Endodermal cell (in vitro differentiated cells): ENCODE measurements at places on chromosomes 13 and 19. TPM values are rescaled to one million over a fixed set of nuclear protein-coding genes. Genes with fewer than 3 reads are reported as not detected.
A peak's percentile ranks its signal among the peaks of the same experiment; 100 is the strongest.

Gene IGFLR1
- 4.2 and 4.6 TPM in 2 replicates for total RNA-seq

Gene SAMD1
- 126 to 141 TPM (median 126 TPM) in 3 replicates for total RNA-seq

Gene SLC15A1
- 0.53 to 1.5 TPM (median 0.74 TPM) in 3 replicates for total RNA-seq

Gene RNF113B
- total RNA-seq = not detected in 2 replicates

Gene SUCLA2
- total RNA-seq = 75.3 and 79.0 TPM in 2 replicates

Gene PIBF1
- 14.8 and 25.6 TPM in 2 replicates for total RNA-seq

Gene SHC2
- 53.7 to 57.5 TPM (median 56.5 TPM) in 3 replicates for total RNA-seq

Gene MIDN
- total RNA-seq = 185 and 188 TPM in 2 replicates

Gene CPB2
- not detected in 3 replicates for total RNA-seq

- DNase-seq = no peak
- H3K36me3 ChIP-seq = no peaks in the 10 kb centered on the region
- H3K27me3 ChIP-seq = no peaks in the 10 kb centered on the region
- no peak overlapping the region for H3K27ac ChIP-seq
- H3K4me1 ChIP-seq = no peaks in the 10 kb centered on the region
- no peak overlapping the region for H3K4me3 ChIP-seq
Measured at GRCh38 chr13:28467034-28467433, 27.9 kb downstream of the FLT1 start.

DNA sequence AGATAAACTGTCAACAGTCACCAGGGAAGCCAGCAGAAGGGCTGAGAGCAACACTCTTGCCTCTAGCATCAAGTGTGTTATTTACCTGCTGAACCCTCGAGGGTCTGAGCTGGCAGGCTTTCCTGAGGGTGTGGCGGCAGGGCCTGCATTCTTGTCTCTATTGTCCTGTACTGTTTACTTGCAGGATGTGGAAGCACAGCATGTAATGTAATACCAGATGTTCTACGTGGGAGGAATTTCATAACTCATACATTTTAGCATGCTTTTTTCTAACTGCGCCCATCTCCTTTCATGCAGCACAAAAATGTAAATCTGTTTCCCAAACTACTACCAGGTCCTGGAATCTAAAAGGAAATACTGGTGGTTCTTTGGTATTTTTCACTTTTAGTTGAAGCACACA lies 153.1 kb downstream of the RGCC start:
- no peaks in the 10 kb centered on the region for H3K27me3 ChIP-seq
- no peak overlapping the region for H3K27ac ChIP-seq
- peaks cover 4% of the 10 kb centered on the region for H3K4me1 ChIP-seq

DNA sequence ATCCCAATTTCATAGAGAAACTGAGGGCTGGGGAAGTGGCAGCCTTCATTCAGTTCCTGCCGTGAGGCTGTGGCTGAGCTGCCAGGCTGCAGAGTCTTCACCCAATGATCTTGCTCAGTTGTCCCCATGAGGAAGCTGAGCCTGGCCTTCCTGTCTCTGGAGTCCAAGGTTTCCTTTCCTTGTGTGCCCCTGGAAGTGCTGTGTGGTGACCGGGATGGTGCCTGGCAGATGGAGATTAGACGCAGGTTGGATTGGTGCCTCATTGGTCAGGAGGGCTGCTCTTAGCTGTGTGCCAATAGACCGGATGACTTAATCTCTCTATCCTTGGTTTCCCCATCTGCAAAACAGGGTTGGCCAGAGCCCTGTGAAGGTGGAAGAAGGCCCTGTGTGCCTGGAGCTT lies 24.6 kb downstream of the DNM2 start:
- H3K27ac ChIP-seq = no peak overlapping the region
- no peak for DNase-seq
- no peaks in the 10 kb centered on the region for H3K27me3 ChIP-seq

DNA sequence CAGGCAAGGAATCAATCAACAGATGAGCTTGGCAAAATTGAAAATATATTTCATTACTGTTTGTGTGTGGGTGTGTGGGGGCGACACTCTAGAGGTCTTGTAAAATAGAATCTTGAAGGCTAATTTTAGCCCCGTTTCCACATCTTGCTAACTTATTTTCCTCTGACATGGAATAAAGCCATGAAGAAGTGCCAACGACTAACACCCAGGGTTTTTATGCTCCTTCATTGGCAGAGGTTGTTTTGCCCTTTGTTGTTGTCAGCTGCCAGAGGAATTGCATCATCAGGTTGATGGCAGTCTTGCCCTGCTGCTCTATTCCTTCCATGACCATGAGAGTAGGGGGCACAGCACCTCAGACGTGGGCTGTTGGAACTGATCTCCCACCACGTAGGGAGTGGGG lies 30.6 kb upstream of the FAM216B start:
- H3K36me3 ChIP-seq = no peaks in the 10 kb centered on the region
- H3K27ac ChIP-seq = no peak overlapping the region
- no peak overlapping the region for H3K4me3 ChIP-seq
- H3K27me3 ChIP-seq = no peaks in the 10 kb centered on the region

DNA sequence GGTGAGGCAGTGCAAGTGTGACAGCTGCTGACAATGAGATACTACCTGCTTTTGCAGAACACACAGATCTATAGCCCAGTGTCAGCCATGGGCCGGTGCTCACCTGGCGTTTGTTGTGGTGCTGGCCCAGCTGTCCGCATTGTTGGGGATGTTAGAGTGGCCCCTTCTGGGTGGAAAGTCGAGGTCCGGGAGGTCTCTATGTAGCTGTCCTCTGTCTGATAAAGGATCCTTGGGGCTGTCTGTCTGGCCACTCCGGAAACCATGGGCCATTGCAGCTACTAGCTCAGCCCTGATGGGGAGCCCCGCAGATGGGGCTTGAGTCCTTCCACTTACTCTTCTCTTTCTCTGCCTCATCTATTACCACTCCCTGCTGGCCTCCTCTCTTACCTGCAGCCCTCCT lies 181.5 kb upstream of the TSHZ3 start:
- H3K27ac ChIP-seq = no peak overlapping the region
- no peak overlapping the region for H3K4me3 ChIP-seq
- DNase-seq = no peak
- H3K36me3 ChIP-seq = no peaks in the 10 kb centered on the region
- H3K4me1 ChIP-seq = peaks cover 3% of the 10 kb centered on the region
- no peaks in the 10 kb centered on the region for H3K27me3 ChIP-seq

DNA sequence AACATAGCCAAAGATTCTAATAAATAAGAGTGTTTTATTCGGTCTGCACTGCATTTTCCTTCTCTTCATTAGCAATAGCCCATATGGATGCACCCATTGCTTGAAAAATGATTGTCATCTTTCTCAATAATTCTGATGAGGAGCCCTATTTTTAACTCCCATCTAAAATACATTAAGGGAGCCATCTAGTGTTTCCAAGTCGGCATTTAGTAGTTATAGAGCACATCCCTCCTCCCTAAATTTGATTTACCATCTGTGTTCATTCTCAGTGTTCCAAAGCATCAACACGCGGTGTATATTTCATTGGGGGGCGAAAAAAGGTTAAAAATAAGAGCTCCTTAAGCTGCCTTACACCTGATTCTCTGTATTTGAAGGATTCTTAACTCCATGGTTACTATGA lies 119.2 kb upstream of the IPO5 start:
- no peaks in the 10 kb centered on the region for H3K4me1 ChIP-seq
- DNase-seq = no peak
- no peak overlapping the region for H3K27ac ChIP-seq
- no peaks in the 10 kb centered on the region for H3K36me3 ChIP-seq
- no peaks in the 10 kb centered on the region for H3K27me3 ChIP-seq
- no peak overlapping the region for H3K4me3 ChIP-seq

GRCh38 chr19:23855676-23856075 lies 59.0 kb upstream of the ZNF726 start:
- peak; percentile 44 for DNase-seq
- no peaks in the 10 kb centered on the region for H3K27me3 ChIP-seq
- no peak overlapping the region for H3K4me3 ChIP-seq

DNA sequence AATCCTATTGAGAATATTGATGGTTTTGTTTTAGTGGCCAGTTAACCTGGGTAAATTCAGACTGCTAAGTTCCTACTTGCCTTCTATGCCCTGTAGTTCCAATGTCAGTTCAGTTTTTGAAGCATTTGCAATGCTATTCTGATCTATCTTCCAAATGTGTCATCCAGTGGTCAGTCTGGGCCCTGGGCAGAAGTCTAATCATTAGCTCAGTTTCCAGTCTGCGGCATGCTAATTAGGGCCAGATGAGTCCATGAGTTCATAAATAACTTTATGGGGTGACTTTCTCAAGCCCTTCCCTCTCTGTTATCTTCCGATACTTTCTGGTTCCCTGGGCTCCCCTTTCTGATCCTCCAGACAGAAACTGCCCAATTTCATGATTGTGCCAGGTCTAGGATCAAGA lies 32.7 kb downstream of the FAM187B start:
- H3K4me1 ChIP-seq = no peaks in the 10 kb centered on the region
- H3K27ac ChIP-seq = no peak overlapping the region
- H3K4me3 ChIP-seq = no peak overlapping the region
- no peaks in the 10 kb centered on the region for H3K27me3 ChIP-seq
- no peaks in the 10 kb centered on the region for H3K36me3 ChIP-seq
- peak; percentile 12 for DNase-seq

- H3K36me3 ChIP-seq = no peaks in the 10 kb centered on the region
- H3K27ac ChIP-seq = peak overlapping the region; percentile 89
- H3K4me3 ChIP-seq = peak overlapping the region; percentile 100
- no peak for DNase-seq
Measured at GRCh38 chr13:114313061-114313860, 1.0 kb upstream of the CHAMP1 start.

GRCh38 chr13:98263841-98264240 lies 86.8 kb upstream of the RNF113B start:
- no peak overlapping the region for H3K27ac ChIP-seq
- DNase-seq = peak; percentile 10
- no peaks in the 10 kb centered on the region for H3K27me3 ChIP-seq
- H3K4me1 ChIP-seq = peaks cover 10% of the 10 kb centered on the region
- no peak overlapping the region for H3K4me3 ChIP-seq
- peaks cover 28% of the 10 kb centered on the region for H3K36me3 ChIP-seq

DNA sequence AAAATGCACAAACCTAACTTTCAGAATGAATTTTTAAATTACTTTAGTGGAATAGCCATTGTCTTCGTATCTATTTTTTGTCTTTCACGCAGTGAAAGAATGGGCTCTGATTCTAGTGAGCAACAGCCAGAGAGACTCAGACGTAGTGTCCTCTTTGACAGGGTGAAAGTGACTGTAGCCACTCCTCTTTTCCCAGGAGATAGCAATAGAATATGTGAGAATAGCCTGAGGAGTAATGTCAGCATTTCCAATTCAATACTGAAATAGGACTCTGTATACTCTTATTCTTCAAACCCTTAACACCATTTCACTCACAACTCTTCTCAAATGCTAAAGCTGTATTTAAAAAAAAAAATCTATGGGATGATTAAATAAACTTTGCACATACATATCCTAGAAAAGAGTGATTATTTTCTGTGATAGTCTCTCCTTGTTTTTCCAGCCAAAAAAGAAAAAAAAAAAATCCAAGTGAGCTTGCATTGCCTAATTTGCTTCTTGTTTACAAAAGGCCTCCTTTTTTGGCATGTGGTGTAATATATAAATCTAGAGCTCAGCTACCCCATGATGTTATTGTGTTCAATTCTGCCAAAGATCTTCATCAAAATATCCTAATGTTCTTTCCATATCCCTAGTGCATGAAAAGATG lies 626.1 kb upstream of the SLITRK6 start:
- no peaks in the 10 kb centered on the region for H3K4me1 ChIP-seq
- no peak for DNase-seq
- H3K27me3 ChIP-seq = peaks cover 5% of the 10 kb centered on the region
